ENCODE measurements at places on chromosomes 2 and 18. TPM values are rescaled to one million over a fixed set of nuclear protein-coding genes. Genes with fewer than 3 reads are reported as not detected.

DNA sequence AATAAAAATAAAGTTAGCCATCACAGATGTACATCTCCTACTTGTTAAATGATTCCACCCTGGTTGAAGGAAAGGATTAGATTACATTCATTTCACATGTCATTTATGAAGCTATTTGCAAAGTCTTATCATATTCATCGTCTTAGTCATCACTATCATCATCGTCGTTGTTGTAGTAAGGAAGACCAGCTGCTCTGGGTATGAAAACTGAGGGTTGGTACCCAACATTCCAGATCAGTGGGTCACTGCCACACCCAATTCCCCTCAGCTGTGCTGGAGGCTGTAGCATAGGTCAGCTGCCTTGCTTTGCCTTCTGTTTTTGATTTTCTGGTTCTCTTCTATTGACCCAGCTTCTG, 20.9 kb upstream of the CCBE1 start:
- H3K27ac ChIP-seq, result no peak overlapping the region
- no peaks in the 10 kb centered on the region for H3K27me3 ChIP-seq
- H3K4me3 ChIP-seq, result no peak overlapping the region

DNA sequence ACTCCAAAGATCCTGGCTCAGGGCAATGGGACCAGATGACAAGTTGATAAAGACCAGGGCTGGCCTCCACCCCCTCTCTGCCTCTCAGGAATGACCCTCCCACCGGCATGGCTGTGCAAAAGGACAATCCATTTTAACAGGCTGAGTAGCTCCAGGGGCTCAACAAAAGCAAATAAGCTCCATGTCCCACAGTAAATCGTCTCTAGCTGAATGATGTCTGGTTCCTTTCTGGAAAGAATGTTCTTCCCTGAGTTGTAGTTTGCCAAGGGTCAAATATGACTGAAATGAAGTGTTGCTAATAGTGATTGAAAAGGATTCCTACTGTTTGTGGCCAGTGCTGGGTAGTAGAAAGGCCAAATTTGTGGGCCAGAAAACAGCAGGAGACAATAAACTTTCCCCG, 434.4 kb upstream of the ETAA1 start:
- H3K4me3 ChIP-seq, result no peak overlapping the region
- H3K27ac ChIP-seq, result no peak overlapping the region
- no peaks in the 10 kb centered on the region for H3K4me1 ChIP-seq
- H3K27me3 ChIP-seq, result no peaks in the 10 kb centered on the region

DNA sequence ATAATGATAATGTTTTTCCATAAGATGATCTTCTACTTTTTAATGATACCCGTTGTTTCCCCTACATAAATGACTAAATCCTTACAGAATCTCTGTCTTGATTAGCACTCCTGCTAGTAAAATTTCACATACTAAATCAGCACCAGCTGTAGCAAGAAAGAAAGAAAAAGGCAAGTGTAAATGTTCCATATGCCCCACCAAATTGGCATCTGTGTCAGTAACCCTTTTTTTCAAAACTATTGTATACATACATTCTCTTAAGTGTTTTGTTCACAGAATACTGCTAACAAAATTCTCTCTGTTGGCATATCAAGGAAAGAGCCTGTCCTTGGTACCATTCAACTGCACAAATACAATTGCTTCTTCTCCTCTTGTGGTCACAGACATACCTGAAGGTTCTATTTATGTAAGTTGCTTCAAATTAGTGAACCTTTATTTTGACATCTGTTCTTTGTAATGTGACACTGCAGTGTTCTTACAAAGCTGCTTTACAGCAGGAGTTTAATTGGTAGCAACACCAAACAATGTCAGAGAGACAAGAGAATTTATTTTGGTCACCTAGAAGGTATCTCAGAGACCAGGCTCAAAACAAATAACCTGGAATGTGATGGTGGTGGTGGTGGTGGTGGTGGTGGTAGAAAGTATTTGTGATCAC, 641.9 kb downstream of the ZEB2 start:
- no peak for DNase-seq
- H3K27me3 ChIP-seq, result no peaks in the 10 kb centered on the region
- no peak overlapping the region for H3K27ac ChIP-seq
- H3K4me1 ChIP-seq, result no peaks in the 10 kb centered on the region
- H3K36me3 ChIP-seq, result no peaks in the 10 kb centered on the region

- DNase-seq, result no peak
- no peak overlapping the region for H3K27ac ChIP-seq
- H3K27me3 ChIP-seq, result no peaks in the 10 kb centered on the region
- H3K4me1 ChIP-seq, result no peaks in the 10 kb centered on the region
- no peaks in the 10 kb centered on the region for H3K36me3 ChIP-seq
- H3K4me3 ChIP-seq, result no peak overlapping the region
Observed at GRCh38 chr2:177413703-177414102, 21.1 kb downstream of the AGPS start.

- H3K4me3 ChIP-seq, result no peak overlapping the region
- no peaks in the 10 kb centered on the region for H3K27me3 ChIP-seq
- H3K4me1 ChIP-seq, result no peaks in the 10 kb centered on the region
- no peak for DNase-seq
- no peak overlapping the region for H3K27ac ChIP-seq
Observed at GRCh38 chr2:206240327-206240726, 34.1 kb upstream of the ZDBF2 start.

TRAPPC12 gene
- total RNA-seq, result 104 TPM

DNA sequence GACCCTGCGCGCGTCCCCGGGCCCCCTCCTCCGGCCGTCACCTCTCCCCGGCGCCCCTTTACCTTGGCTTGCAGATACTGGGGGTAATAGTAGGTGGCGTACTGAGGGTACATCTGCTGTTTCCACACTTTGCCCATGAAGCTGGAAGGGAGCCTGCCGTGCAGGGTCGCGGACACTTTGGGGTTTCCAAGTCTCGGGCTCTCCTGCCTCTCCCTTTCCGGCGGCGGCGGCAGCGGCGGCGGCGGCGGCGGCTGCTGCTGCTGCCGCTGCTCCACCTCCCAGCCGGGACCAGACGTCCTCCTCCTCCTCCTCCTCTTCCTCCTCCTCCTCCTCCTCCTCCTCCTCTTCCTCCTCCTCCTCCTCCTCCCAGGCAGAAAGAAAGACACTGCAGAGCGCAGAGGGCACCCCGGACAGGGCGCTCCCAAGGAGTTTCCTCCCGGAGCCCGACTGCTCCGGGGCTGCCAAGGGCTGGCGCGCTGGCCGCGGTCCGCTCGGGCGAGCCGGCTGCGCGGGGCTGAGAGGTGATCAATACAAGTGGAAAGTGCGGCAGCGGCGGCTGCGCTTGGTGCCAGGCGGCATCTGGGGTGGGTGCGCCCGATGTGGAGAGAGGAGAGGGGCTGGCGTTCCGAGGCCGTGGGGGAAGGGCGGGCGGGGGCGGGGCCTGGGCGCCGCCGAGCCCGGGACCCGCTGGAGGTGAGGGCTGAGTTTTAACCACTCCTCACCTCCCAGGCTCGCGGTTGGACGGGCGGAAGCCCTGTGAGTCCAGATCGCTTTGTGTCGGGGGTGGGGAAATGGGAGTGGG, at the start of gene RBMS1:
RBMS1 (minus strand) TSS at position 581 of the 802 bp plus-strand sequence; CDS start at position 137, 444 bp downstream.
- H3K27ac ChIP-seq, result peak within 1 kb of the TSS; percentile 96
- no peaks in the 10 kb centered on the region for H3K36me3 ChIP-seq
- peak within 1 kb of the TSS; percentile 84 for H3K4me3 ChIP-seq
- H3K27me3 ChIP-seq, result no peaks in the 10 kb centered on the region
- peak; percentile 89 for DNase-seq

GRCh38 chr2:216761809-216762208, 66.5 kb upstream of the IGFBP5 start:
- H3K36me3 ChIP-seq, result no peaks in the 10 kb centered on the region
- no peak overlapping the region for H3K27ac ChIP-seq
- no peak overlapping the region for H3K4me3 ChIP-seq
- H3K27me3 ChIP-seq, result no peaks in the 10 kb centered on the region
- DNase-seq, result no peak
- no peaks in the 10 kb centered on the region for H3K4me1 ChIP-seq

OTOS gene
- total RNA-seq, result 4.6 TPM

CNDP2 gene
- total RNA-seq, result 740 TPM

ALPP gene
- total RNA-seq, result not detected

GRCh38 chr2:155494744-155495143, 796.2 kb downstream of the KCNJ3 start:
- no peaks in the 10 kb centered on the region for H3K36me3 ChIP-seq
- DNase-seq, result no peak
- H3K4me1 ChIP-seq, result no peaks in the 10 kb centered on the region

RPE gene
- total RNA-seq, result 56.7 TPM

MARCO gene
- total RNA-seq, result 4.6 TPM

DNA sequence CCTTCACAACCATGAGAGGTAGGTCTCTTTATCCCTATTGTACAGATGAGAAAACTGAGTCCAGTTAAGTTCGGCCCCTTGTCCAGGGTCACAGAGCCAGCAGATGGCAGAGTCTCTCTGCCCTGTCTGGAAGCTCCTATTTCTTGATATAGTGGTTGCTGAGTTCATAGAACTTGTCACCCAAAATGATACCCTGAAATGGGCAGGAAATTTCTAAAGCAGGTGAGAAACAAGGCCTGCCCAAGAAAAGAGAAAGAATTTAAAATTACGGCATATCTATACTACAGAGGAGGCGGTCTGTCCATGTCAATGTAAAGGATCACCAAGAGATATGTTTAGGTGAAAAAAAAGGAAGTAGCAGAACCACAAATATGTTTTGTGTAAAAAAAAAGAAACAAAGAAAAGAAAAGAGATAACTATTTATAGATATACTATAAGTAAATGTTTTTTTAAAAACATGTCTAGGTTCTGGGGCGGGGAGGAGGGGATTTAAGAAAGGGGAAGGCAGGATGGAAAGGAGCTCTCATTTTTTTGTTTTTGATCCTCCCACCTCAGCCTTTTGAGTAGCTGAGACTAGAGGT, 39.8 kb downstream of the MYO7B start:
- no peak for DNase-seq
- H3K27me3 ChIP-seq, result no peaks in the 10 kb centered on the region
- H3K4me1 ChIP-seq, result no peaks in the 10 kb centered on the region
- H3K36me3 ChIP-seq, result peaks cover 5% of the 10 kb centered on the region
- no peak overlapping the region for H3K27ac ChIP-seq
- H3K4me3 ChIP-seq, result no peak overlapping the region

GRCh38 chr2:212979799-212980198, 171.6 kb downstream of the IKZF2 start:
- H3K4me1 ChIP-seq, result no peaks in the 10 kb centered on the region
- H3K36me3 ChIP-seq, result no peaks in the 10 kb centered on the region
- H3K4me3 ChIP-seq, result no peak overlapping the region
- no peaks in the 10 kb centered on the region for H3K27me3 ChIP-seq

GALNT13 gene
- 0.57 TPM for total RNA-seq

DNA sequence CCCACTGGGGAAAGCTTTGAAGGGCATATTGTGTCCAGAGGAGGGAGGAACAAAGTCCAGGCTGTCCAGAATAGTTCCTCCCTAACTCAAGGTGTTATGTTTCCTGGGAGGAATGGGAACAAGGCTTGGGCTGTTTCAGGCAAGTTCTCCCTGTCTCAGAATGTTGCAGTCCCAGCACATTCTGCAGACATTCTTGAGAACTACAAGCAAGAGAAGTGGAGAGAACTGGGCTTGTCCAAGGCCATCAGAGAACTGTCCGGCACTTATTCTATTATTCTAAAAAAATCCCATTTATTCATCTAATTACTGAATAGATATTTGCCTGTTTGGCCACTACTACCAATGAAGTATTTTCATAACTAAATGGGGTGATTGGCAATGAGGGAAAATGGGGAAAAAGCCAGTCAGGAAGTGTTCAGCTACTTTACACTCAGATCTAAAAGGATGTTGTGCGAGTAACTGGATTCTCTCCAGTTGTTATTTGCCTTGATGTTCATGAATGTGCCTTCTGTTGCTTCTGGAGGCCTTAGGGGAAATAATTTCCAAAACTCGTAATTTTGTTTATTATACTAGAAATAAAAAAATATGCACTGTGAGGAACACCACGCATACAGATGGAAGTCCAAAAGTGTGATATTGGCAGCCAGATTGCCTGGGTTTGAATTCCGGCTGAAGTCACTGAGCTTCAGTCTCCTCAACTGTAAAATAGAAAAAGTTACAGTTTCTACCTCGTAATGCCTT, 300.1 kb upstream of the RND3 start:
- no peaks in the 10 kb centered on the region for H3K4me1 ChIP-seq
- no peak overlapping the region for H3K27ac ChIP-seq
- H3K27me3 ChIP-seq, result no peaks in the 10 kb centered on the region
- H3K4me3 ChIP-seq, result no peak overlapping the region
- H3K36me3 ChIP-seq, result no peaks in the 10 kb centered on the region

DNA sequence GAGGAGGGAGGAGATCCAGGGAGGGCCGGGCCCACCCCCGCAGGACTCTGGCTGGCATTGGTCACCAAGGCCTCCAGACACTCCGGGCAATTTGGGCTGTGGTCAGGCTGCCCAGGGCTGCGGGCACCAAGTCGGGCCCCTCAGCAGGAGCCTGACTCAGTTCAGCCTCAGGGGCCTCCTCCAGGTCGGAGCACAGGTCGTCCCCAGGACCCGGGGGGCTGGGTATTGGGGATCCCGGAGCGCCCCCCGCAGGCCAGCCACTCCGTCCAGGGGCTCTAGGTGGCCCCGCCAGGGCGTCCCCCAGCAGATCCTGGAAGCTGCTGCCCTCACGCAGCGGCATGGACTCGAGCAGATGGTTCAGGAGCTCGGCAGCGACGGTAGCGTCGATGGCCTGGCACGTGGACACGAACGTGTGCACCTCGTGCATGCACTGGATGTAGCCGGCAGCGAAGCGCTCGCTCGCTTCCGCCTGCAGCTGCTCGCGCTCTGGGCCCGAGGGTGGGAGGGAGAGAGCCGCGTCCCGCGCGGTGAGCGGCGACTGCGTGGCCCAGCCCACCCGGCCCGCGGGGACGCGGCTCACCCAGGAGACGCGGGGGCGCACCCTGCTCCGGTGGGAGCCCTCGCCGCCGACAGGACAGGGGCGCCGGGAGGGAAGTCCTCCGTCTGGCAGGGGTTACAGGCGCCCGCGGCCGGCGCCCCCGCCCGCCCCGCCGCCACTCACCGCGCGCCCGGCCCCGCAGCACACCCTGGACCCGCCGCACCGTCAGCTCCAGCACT, 884 bp downstream of the HES6 start:
- no peak overlapping the region for H3K27ac ChIP-seq
- H3K36me3 ChIP-seq, result no peaks in the 10 kb centered on the region
- no peak overlapping the region for H3K4me3 ChIP-seq
- H3K4me1 ChIP-seq, result no peaks in the 10 kb centered on the region
- H3K27me3 ChIP-seq, result peaks cover 3% of the 10 kb centered on the region
- peak; percentile 79 for DNase-seq

GRCh38 chr2:30022444-30023071, 101.2 kb upstream of the ALK start:
- no peak for DNase-seq
- H3K36me3 ChIP-seq, result no peaks in the 10 kb centered on the region
- no peak overlapping the region for H3K27ac ChIP-seq
- H3K27me3 ChIP-seq, result no peaks in the 10 kb centered on the region
- H3K4me3 ChIP-seq, result no peak overlapping the region

RGPD4 gene
- total RNA-seq, result not detected

ANKRD44 gene
- 39.2 TPM for total RNA-seq

GRCh38 chr2:222912117-222912516, 51.3 kb downstream of the ACSL3 start:
- H3K36me3 ChIP-seq, result peaks cover 11% of the 10 kb centered on the region
- no peak overlapping the region for H3K4me3 ChIP-seq
- DNase-seq, result no peak
- H3K27me3 ChIP-seq, result no peaks in the 10 kb centered on the region

GRCh38 chr2:126839796-126840195, 58.9 kb upstream of the TEX51 start:
- H3K27me3 ChIP-seq, result no peaks in the 10 kb centered on the region
- H3K4me1 ChIP-seq, result no peaks in the 10 kb centered on the region
- H3K36me3 ChIP-seq, result no peaks in the 10 kb centered on the region
- no peak overlapping the region for H3K4me3 ChIP-seq
- no peak overlapping the region for H3K27ac ChIP-seq

- H3K4me1 ChIP-seq, result peaks cover 13% of the 10 kb centered on the region
- no peak for DNase-seq
- no peaks in the 10 kb centered on the region for H3K27me3 ChIP-seq
- H3K4me3 ChIP-seq, result no peak overlapping the region
- H3K27ac ChIP-seq, result no peak overlapping the region
- H3K36me3 ChIP-seq, result no peaks in the 10 kb centered on the region
Observed at GRCh38 chr18:24214144-24214543, 75.3 kb downstream of the CABYR start.

TANK gene
- 56.1 TPM for total RNA-seq

CD8A gene
- 5.9 TPM for total RNA-seq
